Activated T-cell treated with anti-CD3 and anti-CD28 coated beads, Interleukin-2, amount 50 U/mL, for 4 hours (primary cell): ENCODE measurements at places on chromosomes 3 and 15.

GRCh38 chr3:6448011-6448410 lies 412.9 kb upstream of the GRM7 start:
- DNase-seq = no peak

- DNase-seq = no peak
Observed at GRCh38 chr3:150789451-150789850, 26.5 kb upstream of the SIAH2 start.

GRCh38 chr15:88805031-88805780 lies 2.0 kb downstream of the ACAN start:
- DNase-seq = no peak

GRCh38 chr3:123282461-123282860 lies 80.7 kb downstream of the SEC22A start:
- DNase-seq = no peak

DNA sequence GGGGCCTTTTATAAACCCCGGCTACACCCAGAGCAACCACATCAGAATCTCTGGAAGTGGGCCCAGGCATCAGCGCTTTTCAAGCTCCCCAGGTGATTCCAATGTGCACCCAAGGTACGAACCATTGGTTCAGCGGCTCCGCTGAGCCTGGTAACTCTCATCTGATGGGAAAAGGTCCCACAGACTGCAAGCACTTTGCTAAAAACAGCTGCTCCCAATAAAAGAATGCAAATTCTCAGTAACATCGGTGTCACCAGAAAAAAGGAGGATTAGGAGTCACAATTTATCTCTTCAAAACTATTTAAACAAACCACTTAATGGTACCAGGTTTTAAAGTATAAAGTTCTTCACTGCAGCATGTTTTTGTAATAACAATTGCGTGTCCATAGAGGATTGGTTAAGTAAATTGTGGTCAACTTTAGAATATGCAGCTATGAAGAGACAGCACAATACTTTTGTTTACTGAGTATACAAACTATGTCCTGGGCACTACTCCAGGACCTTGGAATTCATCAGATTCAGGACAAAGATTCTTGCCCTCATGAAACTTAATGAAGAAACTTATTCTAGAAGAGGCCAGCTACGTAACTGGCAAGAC lies 660.7 kb upstream of the ADAMTS9 start:
- DNase-seq = no peak

- DNase-seq = no peak
Observed at GRCh38 chr3:134336587-134336986, 37.7 kb downstream of the AMOTL2 start.

DNA sequence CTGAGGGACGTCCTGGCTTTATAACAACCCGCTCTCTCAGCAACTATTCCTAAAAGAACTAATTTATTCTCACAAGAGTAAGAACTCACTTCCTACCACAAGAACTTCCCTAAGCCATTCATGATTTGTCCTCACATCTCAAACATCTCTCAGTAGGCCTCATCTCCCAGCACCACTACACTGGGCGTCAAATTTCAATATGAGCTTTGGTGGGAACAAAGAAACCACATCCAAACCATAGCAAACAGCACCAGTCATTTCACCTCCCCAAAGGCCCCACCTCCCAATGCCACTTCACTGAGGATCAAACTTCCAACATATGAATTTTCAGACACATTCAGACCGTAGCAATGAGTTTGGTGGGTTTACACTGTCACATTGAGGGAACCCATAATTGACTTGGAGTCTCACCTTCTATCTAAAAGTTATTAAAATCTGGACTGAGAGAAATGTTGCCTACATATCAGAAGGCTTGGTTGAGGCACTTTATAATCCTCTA lies 116.4 kb upstream of the AGBL1 start:
- DNase-seq = no peak

DNA sequence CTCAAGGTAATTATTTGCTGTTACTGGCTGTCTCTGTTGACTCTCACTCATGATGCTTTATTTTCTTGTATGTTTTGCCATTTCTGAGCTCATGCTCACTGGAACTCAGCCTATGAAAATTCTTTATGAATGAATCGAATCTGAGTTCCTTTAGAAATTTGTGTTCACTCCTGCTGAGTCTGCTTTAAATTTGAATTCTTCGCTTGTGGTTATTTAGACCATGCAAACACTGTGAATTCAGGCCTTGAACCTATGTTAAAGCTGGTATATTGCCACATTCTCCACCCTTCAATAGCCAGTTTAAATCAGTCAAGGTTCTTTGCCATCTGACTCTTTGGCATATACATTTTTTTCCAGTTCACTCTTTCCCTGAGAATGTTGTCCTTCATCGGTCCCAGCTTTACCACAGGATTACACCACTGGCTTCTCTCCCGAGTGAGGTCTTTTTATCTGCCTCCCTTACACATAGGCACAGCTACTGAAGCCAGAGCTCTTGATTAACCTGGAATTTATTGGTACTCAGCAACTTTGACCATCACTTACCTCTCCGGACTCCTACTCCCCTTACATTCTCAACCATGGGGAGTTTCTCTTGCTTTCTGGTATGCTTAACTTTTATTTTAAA lies 400.6 kb downstream of the VPS13C start:
- DNase-seq = no peak

DNA sequence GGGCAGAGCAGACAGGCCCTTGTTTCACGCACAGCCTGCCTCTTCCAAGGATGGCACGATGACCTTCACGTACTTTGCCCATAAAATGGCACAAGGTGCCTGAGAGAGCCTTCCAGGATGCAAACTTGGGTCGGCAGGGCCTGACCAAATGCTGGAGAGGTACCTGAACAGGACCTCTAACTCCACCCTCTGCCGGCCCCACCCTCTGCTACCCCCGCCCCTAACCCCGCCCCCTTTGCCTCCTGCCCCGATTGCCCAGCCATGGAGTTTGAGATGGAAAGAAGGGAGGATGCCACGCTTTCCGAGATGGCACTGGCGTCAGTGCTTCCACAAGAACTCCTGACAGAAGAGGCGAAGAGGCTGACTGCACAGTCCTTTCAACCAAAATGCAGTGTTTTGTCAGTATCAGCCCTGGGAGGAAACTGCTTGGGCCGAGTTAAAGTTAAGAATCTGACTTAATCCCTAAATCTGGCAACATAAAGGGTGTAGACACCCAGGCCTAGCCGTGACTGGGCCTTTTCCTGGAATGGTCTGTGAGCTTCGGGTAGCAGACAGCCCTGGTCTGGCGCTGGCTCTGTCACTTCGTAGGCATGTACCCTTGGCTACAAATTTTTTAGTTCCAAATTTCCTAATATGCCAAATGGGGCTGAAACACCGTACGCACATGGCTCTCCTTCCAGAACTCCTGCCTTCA lies 230.3 kb upstream of the RGMA start:
- no peak for DNase-seq

DNA sequence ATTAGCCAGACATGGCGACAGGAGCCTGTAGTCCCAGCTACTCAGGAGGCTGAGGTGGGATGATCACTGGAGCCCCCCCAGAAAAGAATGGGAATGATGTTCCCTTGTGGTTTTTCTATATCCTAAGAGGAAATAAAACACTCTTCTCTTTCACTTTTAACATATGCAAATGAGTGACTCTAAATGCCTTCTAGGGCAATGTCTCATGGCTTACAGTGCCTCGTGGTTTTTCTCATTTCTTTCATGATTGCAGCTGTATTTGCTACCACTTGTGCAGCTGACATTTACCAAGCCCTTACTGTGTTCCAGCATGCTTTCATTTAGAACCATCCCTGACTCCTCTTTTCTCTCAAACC lies 26.4 kb downstream of the STOML1 start:
- DNase-seq = no peak

- DNase-seq = no peak
Observed at GRCh38 chr15:38053776-38054175, 119.3 kb downstream of the TMCO5A start.

- DNase-seq = no peak
Observed at GRCh38 chr3:128919988-128920387, 40.6 kb downstream of the ACAD9 start.

GRCh38 chr3:178223876-178224275 lies 312.4 kb upstream of the KCNMB2 start:
- DNase-seq = no peak

- no peak for DNase-seq
Observed at GRCh38 chr3:16917980-16918682, 33.4 kb downstream of the PLCL2 start.

GRCh38 chr3:61360297-61360965 lies 109.2 kb upstream of the FHIT start:
- DNase-seq = no peak

GRCh38 chr15:95644100-95644875 lies 686.2 kb upstream of the NR2F2 start:
- DNase-seq = no peak

DNA sequence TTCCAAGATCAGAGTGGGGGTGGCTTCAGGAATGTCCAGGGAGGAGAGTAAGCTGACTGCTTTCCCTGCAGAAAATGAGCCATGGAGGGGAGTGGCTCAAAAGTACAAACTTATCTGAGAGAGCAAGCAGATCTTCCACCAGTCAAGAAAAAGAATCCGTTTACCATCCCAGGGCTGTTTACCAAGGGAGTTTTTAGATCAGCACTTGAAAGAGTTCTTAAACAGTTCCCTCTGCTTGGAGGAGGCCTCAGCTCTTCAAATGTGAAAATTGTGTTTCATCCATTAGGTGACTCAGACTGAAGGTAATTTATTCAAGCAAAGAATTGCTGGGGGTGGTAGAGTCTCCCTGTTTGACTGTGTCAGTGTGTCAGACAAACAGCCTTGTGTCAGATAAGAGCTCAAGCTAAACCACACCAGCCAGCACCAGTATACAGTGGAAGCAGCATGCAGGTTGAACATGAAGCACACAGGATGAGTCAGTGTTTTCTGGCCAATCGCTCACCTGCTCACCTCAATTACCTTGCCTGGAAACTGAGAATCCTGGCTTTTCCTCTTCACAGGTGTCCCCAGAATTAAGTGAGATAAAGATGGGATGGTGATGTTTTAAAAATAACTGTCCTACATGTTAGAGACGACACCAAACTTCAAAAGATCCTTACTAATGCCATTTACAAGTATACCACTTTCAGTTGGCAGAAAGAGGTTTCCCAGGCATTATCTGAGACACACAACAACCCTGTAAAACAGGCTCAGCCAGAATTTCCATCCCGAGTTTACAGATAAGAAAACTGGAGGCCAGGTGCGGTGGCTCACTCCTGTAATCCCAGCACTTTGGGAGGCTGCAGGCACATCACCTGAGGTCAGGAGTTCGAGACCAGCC lies 21.7 kb downstream of the SH3BP5 start:
- DNase-seq = peak; percentile 27

DNA sequence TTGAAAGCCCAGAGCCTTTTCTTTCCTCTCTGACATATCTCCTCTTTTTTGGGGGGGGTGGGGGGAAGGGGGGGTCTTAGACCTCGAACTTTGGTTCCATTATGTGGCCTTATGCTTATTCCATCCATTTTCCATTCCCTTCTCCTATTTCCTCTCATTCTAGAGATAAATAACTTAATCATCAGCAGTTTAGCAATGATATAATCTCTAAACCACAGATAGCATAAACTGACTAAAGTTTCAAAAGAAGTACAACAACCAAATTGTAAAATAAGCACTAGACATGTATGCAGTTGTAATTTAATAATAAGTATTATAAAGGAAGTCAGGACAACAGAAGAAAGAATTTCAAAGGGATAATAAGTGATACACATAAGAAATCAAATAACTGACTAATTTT lies 64.5 kb downstream of the AQR start:
- DNase-seq = no peak

- DNase-seq = no peak
Observed at GRCh38 chr3:153889905-153890334, 231.3 kb upstream of the ARHGEF26 start.

DNA sequence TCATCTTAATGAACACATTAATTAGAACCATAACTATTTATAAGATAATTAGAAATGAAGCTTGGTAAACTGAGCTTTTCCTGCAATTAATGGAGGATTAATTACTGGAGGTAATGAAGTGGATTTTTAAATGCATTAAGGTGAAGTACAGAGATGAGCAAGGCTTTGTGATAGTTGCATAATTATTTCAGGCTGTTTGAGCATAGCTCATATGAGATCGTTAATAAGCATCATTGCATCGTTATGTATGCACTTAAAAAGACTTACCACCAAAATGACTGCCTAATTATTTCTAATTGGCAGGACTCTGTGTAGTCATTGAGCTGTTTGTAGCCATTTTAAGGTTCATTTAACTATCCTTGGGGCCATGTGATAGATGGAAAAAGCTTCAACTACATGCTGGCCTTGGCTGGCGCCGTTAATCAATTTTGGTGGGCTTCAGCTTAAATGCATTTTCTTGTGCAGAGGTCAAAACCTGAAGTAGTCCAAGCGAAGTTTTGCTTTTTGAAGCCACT lies 55.3 kb downstream of the RSRC1 start:
- no peak for DNase-seq

DNA sequence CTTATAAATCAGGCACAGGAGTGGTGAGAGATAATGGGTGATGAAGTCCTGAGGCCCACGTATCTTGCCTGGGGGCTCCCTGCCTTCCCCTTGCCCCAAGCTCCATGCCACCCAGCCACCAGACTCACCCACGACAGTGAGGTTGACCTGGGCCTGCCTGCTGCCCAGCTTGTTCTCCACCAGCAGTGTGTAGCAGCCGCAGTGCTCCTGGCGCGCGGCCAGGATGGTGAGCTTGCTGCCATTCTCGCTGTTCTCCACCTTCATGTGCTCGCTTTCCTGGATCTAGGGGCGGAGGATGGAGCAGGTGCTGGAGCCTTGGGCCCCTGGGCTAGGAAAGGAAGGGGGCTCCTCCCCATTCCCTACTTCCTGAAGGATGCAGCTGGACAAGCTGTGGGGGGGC lies 79.1 kb upstream of the HACD2 start:
- no peak for DNase-seq

DNA sequence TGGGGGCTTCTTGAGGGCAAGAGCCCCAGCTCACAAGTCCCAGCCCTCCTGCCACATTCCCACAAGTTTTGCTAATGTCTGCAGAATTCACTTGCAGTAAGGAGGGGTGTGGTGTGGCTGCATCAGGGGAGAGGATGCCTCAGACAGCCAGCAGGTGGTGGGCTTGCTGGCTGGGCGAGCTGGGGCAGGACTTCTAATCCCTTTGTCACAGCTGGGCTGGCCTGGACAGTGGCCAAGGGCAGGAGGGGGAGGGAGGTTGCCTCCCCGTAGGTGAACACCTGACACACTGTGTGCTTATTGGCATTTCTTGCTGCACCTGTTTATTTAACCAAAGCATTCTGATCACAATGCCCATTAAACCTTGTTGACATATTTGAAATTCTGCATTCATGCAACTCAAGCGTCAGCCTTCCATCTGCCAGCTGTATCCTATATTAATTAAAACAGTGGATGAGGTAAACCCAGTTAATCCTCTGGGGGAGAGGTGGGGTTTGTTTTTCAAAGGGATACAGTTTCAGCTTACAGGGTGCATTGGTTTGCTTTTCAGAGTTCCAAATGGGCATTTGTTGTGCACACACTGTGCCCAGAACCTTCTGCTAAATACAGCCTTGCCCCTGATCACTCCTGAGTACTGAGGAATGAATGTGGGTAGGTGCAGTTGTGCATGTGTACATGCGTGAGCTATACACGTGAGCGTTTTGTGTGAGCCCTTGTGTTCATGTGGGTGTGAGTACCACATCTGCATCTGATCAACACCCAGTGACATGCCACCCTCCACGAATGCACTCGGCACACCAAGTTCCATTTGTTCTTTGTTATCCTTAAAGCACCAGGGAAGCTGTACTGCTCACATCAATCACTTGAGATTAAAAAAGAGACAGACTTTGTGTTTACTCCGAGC lies 268.7 kb downstream of the XXYLT1 start:
- no peak for DNase-seq
